ENCODE measurements at places on chromosomes 7 and 10.

DNA sequence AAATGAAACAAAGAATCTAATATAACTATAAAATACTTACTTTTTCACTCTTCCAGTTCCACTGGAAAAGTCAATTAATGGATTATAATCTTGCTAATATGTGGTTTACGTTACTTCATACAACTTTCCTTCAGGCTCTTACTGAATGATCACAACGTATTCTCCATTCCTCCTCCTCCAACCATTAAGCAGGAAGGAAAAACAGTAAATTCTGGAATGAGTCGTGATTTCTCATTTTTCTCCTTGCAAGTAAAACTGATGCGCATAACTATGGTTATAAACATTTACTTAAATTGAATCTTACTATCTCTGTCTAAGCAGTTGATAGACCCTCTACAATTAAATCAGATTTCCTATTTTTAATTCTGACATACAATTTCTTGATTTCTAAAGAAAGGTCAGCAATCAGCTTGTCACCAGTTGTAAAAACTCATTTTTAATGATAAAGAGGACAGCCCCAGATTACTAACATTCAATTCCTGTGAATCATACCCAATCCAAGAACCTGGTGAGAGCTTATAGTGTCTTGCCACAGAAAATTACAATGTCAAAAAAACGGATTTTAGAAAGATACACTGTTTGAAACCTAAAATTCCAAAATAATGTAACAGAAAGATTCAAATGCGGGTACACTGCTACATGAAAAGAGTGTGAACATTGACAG lies 64.3 kb downstream of the EZH2 start:
- no peak for DNase-seq

- no peak for DNase-seq
Measured at GRCh38 chr7:70585071-70585470, 546.9 kb upstream of the GALNT17 start.

- DNase-seq = no peak
Measured at GRCh38 chr7:28224675-28225074, 44.1 kb upstream of the JAZF1 start.

DNA sequence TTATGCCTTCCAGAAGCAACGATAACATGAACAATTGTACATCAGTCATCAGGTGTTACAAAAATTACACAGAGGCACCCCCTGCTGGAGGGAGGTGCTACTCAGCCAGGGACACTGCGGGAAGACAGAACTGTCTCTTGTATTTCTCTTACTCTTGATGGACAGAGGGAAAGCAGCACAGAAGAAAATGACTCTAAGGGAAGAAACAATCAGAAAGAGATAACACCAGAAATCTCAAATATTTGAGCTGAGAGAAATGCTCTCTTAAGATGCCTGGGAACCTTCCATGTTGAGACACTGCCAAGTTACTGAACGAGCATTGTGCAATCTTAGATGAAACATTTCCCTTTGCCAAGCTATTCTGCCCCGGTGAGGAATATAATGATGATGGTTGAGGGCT lies 227.6 kb upstream of the NPSR1 start:
- DNase-seq = no peak

- DNase-seq = no peak
Measured at GRCh38 chr10:64798297-64798696, 1277.1 kb downstream of the REEP3 start.
